Lung (tissue), 17 donors: ENCODE measurements at places on chromosomes 11 and 22.
A peak's percentile ranks its signal among the peaks of the same experiment; 100 is the strongest.

- DNase-seq, result no peak
Observed at GRCh38 chr22:28768701-28769393, 3.6 kb upstream of the CCDC117 start.

- DNase-seq, result peak; percentile 44
Observed at GRCh38 chr11:113167599-113167998, 146.8 kb upstream of the TTC12 start.

DNA sequence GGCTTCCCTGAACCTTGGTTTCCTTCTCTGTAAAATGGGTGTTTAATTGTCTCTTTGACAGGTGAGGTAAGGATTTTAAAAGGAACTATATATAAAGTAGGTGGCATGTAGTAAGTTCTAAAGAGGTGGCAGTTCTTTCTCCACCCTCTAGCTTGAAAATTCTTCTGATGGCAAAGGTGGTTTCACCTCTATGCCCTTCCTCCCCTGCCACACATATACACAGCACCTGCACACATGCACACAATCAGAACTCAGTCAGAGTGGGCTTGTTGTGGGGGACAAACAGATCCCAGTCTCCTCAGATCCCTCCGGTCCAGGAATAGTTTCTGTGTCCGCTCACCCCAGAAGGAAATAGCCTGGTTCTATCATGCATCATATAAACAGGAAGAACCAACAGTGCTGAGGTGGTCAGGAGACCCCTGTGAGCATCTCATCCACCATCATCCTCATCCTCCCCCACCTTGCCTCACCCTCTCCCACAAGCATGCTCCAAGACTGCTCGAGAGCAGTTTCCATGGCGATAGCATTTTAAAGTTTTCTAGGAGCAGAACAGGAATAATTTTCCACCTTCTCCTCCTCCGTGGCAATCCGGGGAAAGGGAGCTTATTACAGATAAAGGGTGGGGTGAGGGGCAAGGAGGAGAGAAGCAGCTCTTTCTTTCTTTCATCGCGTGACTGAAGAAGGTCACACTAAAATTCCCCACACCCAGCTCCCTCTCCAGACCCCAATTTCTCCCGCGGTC is 123.6 kb downstream of the CHST1 start:
- no peak for DNase-seq

GRCh38 chr11:68782711-68783110 is 31.4 kb upstream of the TESMIN start:
- no peak for DNase-seq

- no peak for DNase-seq
Observed at GRCh38 chr22:26559961-26560575, 29.9 kb downstream of the TPST2 start.

DNA sequence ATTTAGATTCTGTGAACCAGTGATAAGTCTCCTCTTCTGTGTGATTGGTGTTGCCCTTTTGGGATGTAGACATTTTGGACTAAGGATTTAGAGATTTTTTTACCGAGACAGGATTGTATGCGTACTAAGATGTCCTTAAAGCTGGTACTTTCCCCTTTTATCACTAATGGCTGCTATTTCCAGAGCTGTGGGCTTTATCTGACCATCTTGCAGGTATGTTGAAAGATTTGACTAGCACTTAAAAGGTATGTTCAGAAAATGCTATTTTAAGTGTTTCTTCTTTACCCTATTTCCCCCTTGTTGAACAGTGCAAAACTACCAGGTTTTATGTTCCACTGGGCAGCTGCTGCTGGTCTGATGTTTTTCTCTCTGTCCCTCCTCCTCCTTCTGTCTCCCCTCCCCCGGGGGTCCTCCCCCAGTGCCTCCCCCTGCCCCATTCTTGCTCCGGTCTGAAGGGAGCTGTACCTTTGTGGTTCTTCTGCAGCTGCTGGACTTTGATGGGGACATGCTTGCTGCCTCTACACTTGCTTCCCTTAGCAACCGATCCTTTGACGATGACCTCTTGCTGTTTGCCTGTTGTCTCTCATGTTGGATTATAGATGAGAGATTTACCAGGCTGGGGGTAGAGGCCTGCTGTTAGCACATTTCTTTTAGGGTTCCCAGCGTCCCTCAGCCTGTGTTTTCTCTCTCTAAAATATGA is 59.6 kb downstream of the ZNRF3 start:
- DNase-seq, result no peak

DNA sequence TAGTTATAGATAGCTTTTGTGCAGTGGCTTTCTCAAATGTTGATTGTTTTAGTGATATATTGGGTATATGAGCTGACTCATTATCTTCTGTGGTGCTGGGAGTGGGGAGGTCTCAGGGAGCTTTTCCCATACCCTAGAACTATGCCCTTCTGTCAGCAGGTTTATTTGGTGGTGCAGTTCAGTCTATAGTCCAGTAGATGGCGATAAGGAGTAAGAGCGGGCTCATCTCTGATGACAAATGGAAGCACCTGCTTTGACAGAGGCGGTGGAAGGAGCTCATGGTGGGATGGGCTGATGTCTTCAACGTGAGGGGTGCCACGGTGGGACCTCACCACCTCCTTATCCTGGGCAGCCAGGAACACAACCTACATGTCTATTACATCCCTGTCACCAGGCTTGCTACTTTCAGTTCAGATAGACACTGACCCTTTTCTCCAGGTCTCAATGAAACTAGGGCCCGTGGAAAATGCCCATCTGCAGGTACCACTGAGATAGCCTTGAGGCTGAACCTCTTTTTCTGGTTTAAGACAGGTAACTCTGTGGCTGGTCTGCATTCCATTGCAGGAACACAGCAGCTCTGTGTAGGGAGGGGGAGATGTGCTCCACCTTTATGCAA is 13.0 kb upstream of the OR6A2 start:
- peak; percentile 8 for DNase-seq

GRCh38 chr11:117180661-117181585 is 2.4 kb downstream of the SIDT2 start:
- no peak for DNase-seq

- no peak for DNase-seq
Observed at GRCh38 chr11:108931168-108931567, 266.3 kb downstream of the DDX10 start.

- no peak for DNase-seq
Observed at GRCh38 chr11:116688202-116688540, 84.6 kb downstream of the BUD13 start.

- no peak for DNase-seq
Observed at GRCh38 chr11:70772950-70773349, 374.6 kb downstream of the CTTN start.

GRCh38 chr11:133064152-133064877 is 468.0 kb downstream of the OPCML start:
- DNase-seq, result peak; percentile 92

DNA sequence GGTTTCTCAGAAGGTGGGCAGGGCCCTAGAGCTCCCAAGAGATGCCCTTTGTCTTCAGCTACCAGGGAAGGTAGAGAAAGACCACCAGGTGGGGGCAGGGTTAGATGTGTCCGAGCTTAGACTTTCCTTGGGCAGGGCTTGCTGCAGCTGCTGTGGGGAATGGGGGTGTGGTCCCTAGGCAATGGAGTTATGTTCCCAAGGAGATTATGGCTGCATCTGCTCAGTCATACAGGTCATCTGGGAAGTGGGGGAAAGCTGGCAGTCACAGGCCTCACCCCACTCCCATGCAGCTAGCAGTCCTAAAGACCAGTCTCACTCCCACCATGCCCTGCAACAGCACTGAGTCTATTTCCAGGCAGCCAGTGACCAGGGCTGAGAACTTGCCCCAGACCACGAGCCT is 29.5 kb downstream of the MMP27 start:
- DNase-seq, result no peak

GRCh38 chr11:132358573-132358953 is 988.1 kb downstream of the NTM start:
- DNase-seq, result no peak

DNA sequence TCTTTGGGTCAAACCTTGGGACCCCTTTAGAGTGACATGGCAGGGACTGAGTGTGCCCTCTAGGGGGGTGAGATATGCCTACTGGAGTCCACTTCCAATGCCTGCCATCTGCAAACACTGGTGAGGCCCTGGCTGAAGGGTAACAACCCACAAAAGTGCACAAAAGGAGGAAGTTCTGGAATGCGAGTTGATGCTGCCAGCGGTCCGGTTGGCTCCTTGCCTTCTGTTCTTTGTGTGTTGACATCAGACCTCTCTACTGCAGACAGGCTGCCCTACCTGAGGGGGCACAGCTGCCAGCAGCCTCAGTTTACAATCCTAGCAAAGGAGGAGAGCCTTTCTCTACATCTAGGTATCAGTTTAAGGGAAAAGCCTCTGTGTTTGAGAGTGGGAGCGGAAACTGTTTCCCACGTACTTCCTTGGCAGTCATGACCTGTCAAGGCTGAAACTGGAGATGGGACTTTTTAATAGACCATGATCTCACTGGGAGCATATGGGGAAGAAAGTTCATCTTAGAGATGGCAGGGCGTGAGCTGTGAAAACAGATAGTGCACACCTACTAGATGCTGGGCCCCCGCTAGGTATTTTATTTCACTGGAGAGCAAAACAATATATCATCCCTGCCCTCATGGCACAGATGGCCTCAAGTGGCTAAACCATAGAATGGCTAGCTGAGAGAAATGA is 27.2 kb downstream of the BMAL1 start:
- no peak for DNase-seq

DNA sequence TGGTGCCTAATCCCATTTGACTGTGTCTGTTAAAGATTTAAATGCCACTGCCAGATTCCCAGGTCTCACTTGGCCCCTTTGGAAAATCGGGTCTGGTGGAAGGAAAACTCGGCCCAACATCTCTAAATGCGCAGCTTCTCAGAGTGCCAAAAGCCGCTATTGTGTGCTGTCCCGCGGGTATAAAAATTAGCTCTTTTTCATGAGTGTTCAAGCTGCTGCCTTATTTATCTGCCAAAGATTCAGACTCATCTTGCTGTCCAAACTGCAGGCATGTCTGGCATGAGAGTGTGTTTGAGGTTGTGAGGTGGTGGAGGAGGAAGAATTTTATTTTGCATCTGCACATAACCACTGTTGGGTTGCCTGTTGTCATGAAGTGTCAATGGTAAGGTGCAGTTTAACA is 91.4 kb downstream of the NELL1 start:
- DNase-seq, result no peak

DNA sequence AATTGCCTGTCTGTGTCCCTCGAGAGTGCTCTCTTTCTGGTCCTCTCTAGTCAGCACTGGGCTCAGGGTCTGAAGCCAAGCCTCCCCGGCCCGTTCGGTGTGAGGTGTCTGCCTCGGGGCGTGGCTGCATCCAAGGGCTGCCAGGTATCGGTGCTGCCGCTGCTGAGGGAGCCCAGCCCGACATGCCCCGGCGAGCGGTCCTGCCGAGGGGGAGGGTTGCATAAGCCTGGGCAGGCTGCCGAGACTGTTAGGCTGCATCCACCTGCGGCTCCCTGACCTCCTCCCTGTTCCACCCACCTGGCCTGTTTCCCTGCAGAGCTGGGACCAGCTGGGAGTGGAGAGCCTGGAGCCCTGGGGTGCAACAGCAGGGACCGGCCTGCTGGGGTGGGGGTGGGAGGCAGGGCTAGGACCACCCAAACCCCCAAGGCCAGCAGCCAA is 6.3 kb downstream of the OVOL1 start:
- DNase-seq, result no peak

DNA sequence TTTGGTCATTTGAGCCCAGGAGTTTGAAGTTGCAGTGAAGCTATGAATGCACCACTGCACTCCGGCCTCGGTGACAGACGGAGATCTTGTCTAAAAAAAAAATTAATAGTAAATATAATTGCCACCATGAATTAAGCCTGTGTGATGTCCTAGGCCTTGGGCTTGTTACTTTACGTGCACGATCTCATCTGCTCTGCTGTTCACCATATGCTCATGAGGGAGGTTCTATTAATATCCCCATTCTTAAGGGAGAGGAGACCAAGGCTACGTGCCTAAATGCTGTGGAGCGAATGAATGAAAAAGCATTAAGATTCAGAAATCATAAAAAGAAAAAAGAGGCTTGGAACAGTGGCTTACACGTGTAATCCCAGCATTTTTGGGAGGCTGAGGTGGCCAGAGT is 2.6 kb upstream of the ATG2A start:
- no peak for DNase-seq

DNA sequence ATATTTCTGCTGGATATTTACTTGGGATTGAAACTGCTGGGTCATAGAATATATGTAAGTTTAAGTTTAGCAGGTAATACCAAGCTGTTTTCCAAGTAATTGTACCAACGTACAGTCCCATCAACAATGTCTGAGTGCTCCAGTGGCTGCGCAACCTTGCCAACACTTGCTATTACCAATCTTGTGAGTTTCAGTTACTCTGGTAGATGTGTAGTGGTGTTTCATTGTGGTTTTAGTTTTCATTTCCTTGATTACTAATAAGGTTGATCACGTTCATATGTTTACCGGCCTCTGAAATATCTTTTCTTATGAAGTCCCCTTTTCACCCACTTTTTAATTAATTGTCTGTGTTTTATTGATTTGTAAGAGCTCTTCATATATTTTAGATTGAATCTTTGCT is 370.6 kb upstream of the CADM1 start:
- DNase-seq, result no peak

DNA sequence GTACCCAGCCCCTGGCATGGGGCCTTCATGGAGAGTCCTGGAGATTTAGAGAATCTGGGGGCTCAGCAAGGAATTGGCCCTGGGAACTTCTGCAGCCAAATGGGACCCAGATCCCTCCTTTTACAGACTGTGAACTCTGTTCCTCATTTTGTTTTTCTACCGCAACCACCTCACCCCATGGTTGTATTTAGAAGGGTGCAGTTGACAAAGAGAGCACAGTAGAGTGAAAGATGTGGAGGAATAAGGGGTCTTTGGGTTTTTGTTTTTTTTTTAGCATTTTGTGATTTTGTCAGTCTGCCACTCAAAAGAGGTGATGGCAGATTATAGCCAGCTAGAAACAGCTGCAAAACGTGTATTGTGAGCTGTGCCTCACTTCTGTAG is 1.9 kb downstream of the ZNF74 start:
- no peak for DNase-seq

- DNase-seq, result peak; percentile 84
Observed at GRCh38 chr11:63768237-63769041, at the start of gene ZFTA. ZFTA (minus strand) TSS chr11:63768775; CDS start chr11:63768622, 153 bp downstream.

DNA sequence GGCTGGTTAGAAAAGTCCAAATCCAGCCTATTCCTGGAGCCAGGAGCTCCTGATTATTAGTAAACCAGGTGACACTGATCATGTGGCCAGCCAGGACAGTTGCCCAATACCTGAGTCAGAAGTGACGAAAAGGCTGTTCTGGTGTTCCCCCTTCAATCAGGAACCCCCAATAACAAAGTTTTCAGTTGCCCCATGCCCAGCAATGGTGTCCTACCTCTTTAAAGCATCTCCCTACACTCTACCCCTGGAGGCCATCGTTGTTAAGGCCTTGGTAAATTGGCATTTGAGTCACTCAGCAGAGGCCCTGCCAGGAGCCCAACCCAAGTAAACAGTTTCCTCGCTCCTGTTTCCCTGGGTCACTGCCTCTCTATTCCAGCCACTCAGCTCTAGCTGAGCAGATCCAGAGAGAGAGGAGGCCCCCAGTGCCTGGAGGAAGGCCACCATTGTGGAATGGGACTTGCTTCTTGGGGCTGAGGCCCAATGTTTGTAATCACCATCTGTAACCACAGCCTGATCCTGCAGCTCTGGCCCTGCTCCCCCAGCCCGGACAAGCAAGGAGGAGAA is 25.0 kb downstream of the ARHGAP1 start:
- peak; percentile 34 for DNase-seq

GRCh38 chr11:31030138-31030792 is 339.3 kb downstream of the DCDC1 start:
- no peak for DNase-seq

- no peak for DNase-seq
Observed at GRCh38 chr22:47199261-47199978, 437.0 kb downstream of the TBC1D22A start.
